ENCODE measurements at places on chromosomes 6 and 20.

DNA sequence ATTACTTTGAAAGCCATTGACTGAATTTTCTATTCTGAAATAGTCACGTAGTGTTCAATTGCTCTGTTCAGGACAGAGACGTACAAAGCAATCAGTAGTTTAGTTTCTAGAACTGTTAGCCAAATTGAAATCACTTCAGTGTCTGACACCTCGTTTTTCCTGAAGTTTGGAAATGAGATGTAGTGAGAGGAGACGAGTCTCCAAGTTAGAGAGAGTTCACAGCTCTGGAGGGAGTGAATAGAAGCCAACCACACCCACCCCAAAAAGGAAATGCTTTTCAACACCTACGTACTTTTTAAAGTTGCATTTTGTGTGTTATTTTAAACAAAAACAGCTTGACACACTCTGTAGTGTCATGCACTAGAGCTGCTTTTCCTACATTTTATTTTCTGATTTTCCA is 296.0 kb downstream of the ADGRG6 start:
- no peak for DNase-seq

GRCh38 chr20:20343932-20344331 is 24.0 kb upstream of the INSM1 start:
- no peak for DNase-seq

GRCh38 chr20:47174456-47175243 is 181.8 kb downstream of the ZMYND8 start:
- no peak for DNase-seq

DNA sequence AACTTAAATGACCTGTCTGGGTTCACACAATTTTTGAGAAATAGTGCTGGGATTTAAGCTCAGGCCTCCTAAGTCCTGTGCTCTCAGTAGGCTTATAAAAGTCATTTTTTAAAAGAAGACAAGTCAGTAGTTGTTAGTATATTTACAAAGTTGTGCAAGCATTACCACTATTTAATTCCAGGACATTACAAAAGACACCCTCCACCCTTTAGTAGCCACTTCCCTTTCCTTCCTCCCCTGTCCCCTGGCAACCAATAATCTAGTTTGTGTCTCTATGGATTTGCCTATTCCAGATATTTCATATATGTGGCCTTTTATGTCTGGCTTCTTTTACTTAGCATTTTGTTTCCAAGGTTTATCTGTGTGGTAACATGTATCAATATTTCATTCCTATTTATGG is 37.6 kb downstream of the HMGN3 start:
- DNase-seq = no peak

DNA sequence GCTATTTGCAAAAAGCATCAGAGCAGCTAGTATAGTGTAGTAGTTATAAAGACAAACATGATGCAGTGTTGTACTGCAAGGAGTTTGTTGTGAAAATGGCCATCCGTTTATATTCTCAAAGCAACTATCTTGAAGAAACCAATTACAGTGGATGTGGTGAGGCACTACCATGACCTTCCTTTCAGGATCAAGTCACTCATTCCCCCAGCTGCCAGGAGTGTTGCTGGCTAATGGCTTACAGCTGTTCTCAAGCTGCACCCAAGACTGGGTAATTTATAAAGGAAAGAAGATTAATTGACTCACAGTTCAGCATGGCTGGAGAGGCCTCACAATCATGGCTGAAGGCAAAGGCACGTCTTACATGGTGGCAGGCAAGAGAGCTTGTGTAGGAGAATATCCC is 29.0 kb downstream of the ADGRF4 start:
- no peak for DNase-seq

- DNase-seq = no peak
Measured at GRCh38 chr20:33658510-33658909, 3.6 kb upstream of the C20orf144 start.

Measured in stimulated activated CD8-positive, alpha-beta memory T cell treated with anti-CD3 and anti-CD28 coated beads, Interleukin-2, amount 100 ng/mL, for 1 hour (primary cell).